ENCODE measurements at places on chromosomes 3 and 15.

DNA sequence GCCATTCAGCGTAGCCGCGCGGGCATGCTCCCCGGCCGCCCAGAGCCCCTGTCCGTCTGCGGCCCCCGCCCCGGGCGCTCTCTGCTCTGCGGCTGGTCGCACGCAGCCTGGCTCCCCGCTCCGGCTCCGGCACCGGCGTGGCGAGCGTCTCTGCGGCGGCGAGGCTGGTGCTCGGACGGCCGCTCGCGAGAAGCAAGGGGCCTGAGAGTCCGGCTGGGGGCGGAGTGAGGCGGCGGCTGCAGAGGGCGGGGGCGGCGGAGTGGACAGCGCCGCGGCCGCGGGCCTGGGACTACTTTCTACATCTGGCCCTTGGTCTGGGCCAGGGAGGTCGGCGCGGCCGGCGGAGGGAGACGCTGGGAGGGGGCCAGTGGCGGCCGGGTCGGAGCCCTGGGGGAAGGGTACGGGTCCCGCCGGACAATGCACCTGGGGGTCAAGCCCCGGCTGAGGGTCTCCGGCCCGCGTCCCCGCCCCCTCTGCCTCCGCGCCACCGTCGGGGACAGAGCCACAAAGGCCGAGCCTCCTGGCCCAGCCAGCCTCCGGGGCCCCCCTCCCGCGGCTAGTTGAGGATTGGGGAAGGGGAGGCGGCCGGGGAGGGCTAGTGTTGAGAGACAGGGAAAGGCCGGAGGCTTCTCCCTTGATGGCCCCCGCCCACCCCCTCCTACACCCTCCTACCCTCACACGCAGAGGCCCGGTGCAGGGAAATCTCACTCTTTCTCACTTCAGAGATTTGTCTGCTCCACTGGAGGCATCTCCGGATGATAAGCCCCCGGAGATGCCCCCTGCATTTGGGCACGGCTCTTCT, at the start of gene PRTG:
TSS of gene PRTG (minus strand) at position 226 of the 802 bp plus-strand sequence. CDS start at position 5, 221 bp downstream.
- DNase-seq = no peak

- peak; percentile 19 for DNase-seq
These were observed 52.9 kb downstream of the PPCDC start for GRCh38 chr15:75076277-75076676.

DNA sequence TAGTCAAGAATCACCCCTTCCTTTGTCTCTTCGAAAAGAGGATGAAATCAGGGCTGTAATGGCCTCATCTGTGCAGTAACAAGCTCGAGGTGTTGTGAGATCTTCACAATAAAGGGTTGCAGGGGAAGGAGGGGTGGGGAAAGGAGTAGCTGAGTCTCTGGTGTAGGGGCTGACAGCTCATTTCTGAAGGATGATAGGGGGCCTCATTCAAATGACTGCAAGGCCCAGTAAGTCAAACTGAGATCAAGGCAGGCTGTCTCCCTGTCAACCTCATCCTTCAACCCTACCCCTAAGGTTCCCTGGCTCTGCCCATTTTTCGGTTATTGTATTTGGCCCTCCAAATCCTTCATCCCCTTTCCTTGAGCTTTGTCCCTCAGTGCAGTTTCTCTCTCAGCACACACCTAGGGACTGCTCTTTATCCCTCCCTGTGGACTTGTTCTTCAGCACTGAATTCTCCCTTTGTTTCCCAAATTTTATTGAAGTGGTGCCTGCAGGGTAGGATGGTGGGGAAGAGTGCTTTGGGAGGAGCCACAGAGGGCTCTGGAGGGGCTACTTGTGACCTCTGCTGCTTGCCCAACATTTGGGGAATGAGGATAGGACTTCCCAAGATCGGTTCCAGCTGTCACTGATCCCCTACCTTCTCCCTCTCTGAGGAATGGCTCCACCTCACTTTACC, 38.1 kb downstream of the ZNF589 start:
- DNase-seq = no peak

DNA sequence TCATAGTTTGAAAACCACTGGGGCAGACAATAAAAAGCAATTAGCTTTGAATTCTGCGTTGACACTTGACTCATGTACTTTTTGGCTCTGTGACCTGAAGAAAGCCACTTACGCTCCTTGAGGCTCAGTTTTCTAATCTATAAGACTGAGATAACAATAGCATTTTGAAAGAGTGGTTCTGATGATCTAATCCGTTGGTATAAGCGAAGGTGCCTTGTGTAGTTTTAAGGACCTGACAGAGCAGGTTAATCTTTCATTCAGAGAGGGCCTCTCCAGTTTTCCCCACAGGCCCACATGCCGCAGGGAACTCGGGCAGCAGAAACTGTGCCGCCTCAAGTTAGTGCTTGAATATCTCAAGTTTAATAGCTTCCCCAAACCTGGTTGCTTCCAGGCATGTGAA, 306.0 kb upstream of the GBE1 start:
- DNase-seq = no peak

GRCh38 chr3:156620260-156620659, 54.1 kb upstream of the TIPARP start:
- peak; percentile 19 for DNase-seq

- DNase-seq = peak; percentile 90
These were observed at the start of gene TOPBP1 for GRCh38 chr3:133661454-133662277. Gene TOPBP1, minus strand, starts transcription at chr3:133661941. Its CDS starts 814 bp downstream, at chr3:133661127.

GRCh38 chr15:67120839-67121643, 55.6 kb downstream of the SMAD3 start:
- peak; percentile 75 for DNase-seq

DNA sequence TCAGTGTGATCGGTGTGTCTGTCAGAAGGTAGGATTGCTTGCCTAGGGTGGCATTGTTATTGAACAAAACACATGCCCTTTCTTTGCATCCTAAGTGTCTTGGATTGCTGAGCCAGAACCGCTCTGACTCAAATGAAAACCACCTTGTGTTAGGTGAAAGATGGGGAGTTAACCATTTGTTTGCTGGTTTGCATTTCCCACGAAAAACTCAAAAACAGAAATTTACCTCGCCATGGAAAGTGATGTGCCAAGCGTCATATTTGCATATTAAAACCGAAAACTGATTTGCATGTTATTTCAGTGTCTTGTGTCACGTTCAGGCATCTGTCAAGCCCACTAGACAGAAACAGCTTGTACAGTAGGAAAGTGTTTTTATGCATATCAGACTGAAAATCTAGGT, 474.6 kb upstream of the TPRG1 start:
- DNase-seq = no peak

GRCh38 chr3:42263354-42264346, 2.3 kb downstream of the CCK start:
- DNase-seq = no peak

DNA sequence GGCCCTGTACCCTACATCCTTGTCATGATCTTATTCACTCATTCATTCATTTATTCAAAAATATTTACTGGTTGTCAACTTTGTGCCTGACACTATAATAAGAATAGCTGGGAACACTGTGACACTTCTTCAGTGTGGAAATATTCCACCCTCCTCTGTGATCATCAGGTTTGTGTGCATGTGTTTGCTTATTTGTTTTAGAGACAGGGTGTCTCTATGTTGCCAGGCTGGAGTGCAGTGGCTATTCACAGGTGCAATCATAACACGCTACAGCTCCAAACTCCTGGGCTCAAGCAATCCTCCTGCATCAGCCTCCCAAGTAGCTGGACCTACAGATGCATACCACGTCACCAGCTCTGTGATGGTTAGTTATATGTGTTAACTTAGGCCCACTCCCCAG, 50.0 kb upstream of the PLCL2 start:
- DNase-seq = no peak

- DNase-seq = peak; percentile 88
These were observed 22.6 kb upstream of the ANPEP start for GRCh38 chr15:89837134-89837829.

DNA sequence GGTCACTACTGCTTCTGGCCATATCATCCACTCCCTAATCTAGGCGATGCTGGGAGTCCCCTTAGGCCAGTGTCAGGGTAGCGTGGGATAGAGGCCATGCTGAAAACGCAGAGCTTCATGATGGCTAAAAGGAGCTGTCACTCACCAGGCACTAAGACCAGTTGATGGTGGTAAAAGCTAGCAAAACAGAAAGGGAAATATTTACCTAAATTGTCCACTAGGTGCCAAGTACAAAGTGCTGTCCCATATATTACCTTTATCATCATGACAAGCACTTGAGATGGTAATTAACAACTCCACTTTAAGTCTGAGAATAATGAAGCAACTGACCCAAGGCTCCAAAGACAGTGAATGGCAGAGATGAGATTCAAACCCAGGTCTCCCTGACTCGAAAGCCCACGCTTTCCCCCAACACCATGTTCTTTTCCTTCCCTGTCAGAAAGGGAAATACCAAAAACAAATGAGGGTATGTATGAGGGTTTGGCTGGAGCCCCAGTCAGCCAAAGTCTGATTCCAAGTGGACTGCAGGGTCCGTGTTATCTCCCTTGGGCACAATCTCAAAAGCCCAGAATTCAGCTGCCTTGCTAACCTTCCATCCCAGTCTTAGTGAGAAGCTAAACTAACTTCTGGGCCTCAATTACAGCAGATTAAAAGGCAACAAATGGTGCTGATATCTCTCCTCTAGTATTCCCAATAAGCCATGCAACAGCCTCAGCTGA, 84.7 kb downstream of the RBPMS2 start:
- DNase-seq = no peak

DNA sequence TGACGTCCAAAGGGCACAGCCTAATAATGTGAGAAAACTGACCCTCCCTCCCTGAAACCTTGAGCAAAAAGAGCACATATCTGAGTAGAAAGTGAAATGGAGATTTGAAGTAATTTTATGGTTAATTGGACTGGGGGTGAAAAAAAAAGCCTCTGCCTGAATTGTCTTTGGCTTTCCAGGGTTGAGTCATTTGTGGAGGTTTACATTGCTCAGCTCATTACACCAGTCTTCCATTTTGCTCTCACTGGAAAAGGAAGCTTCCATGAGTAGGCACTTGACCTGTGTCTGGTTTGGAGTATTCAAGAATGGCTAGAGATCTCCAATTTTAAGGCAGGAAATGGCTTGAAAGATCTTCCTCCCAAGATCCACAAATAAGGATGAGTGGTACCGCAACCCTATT, 273.9 kb downstream of the PDCD6IP start:
- DNase-seq = no peak

DNA sequence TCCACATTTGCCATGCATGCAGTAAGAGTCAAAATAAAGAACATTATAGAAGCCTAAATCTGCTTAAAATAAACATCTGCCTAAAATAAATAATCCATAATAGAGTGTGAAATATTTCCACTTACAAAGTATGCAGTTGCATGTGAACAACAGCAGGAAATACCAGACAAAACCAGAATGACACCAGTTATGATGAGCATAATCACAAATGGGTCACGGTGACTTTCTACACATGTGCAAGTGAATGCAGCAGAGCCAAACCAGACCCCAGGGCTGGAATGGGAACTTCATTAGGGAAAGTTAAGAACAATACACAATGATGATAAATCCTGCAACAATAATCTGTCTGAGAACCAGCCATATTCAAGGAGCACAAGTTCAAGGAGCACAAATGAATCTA, 615.5 kb downstream of the ROBO2 start:
- DNase-seq = no peak

- no peak for DNase-seq
These were observed 33.1 kb downstream of the TM2D3 start for GRCh38 chr15:101618851-101619614.

DNA sequence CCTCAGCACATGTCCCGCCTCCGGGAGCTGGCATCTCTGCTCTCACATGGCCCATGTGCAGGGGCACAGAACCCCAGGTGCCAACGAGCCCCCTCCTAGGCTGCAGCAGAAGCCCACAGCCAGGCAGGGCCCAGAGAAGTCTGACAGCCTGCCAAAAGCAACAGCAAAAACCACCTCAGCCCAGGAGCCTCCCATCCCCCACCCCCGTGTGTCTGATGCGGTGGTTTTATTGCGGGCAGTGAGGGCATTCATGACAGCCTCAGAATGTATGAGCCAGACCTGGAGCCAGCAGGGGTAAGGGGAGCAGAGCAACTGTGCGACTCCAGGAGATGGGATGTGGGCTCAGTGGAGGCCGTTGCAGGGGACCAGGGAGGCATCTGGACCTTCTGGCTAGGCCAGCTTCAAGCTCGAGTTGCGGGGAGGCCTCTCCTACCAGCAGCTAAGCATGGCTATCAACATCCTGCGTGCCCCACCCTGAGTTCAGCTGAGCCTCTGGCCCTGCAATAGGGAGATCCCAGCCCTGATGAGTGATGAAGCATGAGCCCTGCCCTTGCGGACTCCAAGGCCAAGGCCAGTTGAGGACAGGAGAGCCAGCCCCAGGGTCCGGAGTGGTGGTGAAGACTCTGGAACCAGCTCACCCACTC, 52.5 kb downstream of the CYP11A1 start:
- DNase-seq = peak; percentile 84

- peak; percentile 20 for DNase-seq
These were observed 2.8 kb downstream of the TBC1D23 start for GRCh38 chr3:100263583-100263982.

- peak; percentile 5 for DNase-seq
These were observed 60.2 kb upstream of the CDAN1 start for GRCh38 chr15:42796955-42797782.

DNA sequence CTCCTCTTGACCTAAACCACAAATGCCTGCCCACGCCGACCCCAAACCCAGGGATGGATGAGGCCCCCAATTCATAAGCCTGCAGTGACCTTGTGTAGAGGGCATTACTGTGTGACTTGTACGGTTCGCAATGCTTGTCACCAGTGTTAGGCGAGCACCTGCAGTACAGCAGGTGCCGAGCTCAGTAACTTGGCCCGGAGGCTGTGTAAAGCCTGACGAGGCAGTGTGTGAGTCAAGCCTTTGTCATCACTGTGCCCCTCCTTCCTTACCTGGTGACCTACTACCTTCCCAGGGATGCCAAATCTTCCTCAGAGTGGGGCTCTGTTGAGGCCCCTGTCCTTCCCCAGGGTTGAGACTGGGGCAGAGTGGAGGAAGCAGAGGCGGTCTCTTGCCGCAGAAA, 37.2 kb upstream of the TMEM115 start:
- no peak for DNase-seq

DNA sequence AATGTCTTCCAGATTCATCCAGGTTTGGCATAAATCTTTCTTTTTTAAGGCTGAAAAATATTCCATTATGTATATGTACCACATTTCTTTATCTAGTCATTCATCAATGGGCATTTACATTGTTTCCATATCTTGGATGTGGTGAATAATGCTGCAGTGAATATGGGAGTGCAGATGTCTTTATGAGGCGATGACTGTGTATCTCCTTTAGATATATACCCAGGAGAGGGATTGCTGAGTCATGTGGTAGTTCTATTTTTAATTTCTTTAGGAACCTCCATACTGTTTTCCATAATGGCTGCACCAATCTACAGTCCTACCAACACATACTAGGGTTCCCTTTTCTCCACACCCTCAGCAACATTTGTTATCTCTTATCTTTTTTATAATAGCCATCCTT, 96.3 kb downstream of the LRRC28 start:
- DNase-seq = no peak

- DNase-seq = no peak
These were observed 70.1 kb downstream of the ST8SIA2 start for GRCh38 chr15:92463826-92464225.

DNA sequence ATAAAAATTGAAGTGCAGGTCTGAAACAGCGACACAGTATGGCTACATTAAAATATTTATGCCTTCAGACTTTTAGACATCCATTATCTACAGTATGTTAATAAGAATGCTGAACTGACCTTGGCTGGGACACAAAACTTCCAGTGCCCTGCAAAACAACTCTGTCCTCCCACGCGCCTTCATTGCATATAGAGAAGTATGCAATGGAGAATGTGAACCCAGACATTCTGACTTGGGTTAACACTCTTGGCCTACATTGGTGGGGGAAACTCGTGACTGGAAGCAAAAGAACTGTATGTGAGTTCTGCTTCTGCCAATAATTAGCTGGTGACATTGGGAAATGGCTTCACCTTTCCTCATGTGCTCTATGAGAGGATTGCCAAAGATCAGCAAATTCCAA, 110.5 kb upstream of the SLC24A5 start:
- DNase-seq = no peak
